ENCODE measurements at places on chromosomes 5 and 9. TPM values are rescaled to one million over a fixed set of nuclear protein-coding genes. Genes with fewer than 3 reads are reported as not detected.

Gene RANBP3L
- 0.10 TPM for total RNA-seq

Gene PCDHA7
- total RNA-seq = not detected

Gene PCDHGB6
- not detected for total RNA-seq

GRCh38 chr9:71758277-71758676 is 10.0 kb downstream of the CEMIP2 start:
- no peak overlapping the region for H3K27ac ChIP-seq
- H3K4me3 ChIP-seq = no peak overlapping the region
- H3K36me3 ChIP-seq = peaks cover 32% of the 10 kb centered on the region
- peaks cover 70% of the 10 kb centered on the region for H3K4me1 ChIP-seq
- H3K27me3 ChIP-seq = no peaks in the 10 kb centered on the region

- no peaks in the 10 kb centered on the region for H3K27me3 ChIP-seq
- no peak overlapping the region for H3K4me3 ChIP-seq
- no peak overlapping the region for H3K27ac ChIP-seq
Observed at GRCh38 chr5:63760965-63761364, 201.3 kb downstream of the HTR1A start.

All from activated naive CD8-positive, alpha-beta T cell treated with anti-CD3 and anti-CD28 coated beads for 36 hours (primary cell).